ENCODE measurements at places on chromosomes 11 and 22.

DNA sequence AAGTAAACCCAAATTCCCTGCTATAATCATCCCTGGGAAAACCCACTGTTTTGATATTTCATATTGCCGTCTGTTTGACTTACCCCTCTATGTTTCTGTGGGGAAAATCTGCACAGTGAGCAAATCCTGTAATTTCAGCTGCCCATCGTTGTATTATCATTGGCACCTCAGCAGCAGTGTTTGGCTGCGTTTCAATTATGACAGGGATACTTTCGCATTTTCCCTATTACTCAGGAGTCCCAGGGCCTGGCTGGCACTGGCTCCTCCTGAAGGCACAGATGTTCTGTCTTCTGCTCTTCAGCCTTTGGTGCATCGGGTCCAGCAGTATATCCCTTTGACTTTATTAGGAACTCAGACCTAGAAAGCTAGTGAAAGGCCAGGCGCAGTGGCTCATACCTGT is 12.2 kb upstream of the MMP12 start:
- no peak for DNase-seq

GRCh38 chr11:12721816-12722604 is 47.8 kb downstream of the TEAD1 start:
- DNase-seq = no peak

DNA sequence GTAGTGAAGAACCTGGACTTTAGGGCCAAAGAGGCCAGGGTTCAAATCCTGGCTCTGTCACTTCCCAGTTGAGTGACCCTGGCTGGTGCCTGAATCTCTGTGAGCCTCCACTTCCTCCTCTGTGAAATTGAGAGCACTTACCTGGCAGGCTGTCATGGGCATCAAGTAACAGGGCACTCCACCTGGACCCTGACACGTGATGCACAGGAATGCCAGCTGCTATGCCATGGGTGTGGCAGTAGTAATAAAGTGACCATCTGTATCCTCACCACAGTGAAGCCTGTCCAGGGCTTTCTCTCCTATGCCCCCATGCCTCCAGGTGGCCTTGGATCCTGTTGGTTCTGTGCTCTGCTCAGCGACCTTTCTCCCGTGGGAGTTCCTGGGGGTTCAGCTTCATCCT is 29.8 kb upstream of the PPP6R3 start:
- peak; percentile 63 for DNase-seq

DNA sequence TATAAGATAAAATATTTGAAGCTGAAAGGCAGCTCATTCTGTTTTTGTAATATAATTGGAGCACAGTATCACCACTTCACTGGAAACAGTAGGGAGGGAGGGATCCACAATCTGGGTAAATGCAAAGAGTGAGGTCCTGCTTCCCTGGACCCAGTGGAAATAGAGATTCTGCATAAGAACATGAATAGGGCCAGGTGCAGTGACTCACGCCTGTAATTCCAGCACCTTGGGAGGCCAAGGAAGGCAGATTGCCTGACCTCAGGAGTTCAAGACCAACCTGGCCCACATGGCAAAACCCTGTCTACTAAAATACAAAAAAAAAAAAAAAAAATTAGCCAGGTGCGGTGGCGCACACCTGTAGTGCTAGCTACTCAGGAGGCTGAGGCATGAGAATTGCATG is 143.7 kb downstream of the DBX1 start:
- no peak for DNase-seq

DNA sequence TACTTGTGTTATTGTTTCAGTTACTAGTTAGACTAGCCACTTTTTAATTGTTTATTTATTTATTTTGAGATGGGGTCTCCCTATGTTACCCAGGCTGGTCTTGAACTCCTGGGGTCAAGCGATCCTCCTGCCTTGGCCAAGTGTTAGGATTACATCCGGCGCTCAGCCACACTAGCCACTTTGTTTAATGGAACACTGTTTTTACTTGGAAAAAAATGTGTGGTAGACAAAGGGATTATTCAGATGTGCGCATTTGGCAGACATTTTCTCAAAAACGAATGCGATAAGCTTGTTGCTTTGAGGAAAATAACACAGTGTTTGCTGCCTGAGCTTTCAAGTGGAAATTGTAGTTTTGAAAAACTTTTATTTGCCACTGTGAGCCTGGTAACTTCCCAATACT is 51.0 kb downstream of the CTNND1 start:
- no peak for DNase-seq

GRCh38 chr22:35620624-35621251 is 3.6 kb upstream of the MB start:
- peak; percentile 80 for DNase-seq

DNA sequence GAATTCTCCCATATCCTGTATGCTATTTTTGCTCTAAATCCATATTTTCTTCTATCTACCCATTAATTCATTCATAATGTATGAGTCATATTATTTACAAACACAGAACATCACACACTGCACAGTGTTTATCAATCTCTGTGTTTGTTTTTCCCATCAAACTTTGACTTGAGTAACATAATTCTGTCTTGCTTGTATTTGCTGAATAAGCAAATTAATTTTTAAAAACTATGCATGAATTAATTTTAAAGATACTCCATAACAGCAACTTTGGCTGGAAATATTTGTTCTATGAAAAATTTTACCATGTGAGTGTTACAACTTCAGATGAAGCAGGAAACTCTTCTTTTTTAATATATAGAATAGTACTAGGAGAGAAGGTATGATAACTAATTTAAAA is 275.6 kb downstream of the GRM5 start:
- DNase-seq = no peak

GRCh38 chr11:88454881-88455280 is 117.3 kb upstream of the CTSC start:
- no peak for DNase-seq

DNA sequence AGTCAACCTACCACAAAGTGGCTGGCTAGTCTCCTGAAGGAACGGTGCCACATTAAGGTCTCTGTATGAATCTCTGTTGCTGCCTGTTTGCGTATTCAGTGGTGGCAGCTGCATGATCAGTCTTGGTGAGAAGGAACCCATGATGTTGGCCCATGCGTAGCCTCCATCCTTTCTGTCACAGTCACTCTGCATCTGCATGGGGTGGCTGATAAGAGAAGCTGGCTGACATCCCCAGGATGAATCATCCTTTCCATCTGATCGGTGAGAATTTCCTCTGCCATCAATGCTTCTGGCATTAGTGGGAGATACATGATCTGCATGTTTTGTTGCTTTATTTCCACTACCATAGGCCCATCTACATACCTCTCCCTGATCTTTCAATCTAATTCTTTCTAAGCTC is 199.0 kb upstream of the NECTIN1 start:
- DNase-seq = no peak

DNA sequence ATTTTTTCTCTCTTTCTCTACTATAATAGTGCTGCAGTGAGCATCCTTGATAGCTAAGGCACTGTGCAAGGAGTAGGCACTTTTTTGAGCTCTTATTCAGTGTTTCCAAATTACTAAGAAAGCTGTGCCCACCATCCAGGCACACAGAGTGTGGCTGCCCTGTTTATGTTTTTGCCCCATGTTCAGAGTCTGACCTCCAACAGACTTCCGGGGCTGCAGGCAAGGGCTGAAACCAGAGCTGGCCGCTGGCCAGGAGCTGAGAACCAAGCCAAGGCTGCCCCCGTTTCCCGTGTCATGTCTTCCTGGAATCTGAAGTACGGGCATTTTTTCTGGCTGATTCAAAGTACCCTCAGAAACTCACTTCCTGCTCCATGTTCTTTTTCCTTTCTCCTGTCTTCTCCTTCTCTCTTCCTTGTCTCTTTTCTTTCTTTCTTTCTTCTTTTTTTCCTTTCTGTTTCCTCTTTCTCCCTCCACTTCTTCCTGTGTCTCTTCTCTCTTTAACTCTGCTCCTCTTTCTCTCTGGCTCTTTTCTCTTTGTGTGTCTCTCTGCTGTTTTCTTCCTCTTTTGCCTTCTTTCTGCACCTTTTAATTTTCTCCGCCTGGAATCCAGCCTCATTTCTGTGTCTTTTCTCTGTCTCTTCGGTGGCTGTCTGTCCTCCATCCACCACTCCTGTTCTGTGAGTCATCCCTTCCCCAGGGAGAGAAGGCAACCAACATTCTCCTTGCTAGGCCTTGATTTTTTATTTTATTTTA is 17.0 kb upstream of the KCTD14 start:
- peak; percentile 40 for DNase-seq

DNA sequence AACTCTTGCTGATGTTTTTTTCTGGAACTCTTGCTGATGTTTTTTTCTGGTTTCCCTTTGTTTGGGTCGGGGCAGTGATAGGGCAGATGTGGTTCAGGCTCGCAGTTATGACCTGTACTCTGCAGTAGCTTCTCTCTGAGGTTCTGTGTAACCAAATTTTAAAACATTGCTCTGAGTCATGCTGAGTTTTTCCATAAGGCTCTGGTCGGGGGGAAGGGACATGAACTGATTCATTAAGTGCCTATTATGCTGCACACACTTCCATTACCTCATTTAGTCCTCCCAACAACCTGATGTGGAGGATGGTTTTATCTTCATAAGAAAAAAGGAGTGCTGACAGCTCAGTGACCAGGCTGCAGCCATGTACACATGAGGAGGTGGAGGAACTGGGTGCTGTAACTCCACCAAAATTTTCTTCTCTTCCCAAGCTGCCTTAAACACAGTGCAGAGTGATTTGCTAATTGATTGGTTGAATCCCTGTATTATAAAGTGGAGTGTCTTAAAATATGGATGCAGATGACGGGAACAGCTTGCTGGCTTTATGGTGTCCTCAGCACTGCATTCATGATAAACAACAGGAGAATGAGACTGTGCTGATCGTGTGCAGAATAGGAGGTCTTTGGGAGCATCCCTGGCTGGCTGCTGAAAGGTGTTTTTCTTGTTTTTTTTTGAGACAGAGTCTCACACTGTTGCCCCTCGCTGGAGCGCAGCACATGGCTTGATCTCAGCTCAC is 19.1 kb downstream of the TNRC6B start:
- DNase-seq = no peak

DNA sequence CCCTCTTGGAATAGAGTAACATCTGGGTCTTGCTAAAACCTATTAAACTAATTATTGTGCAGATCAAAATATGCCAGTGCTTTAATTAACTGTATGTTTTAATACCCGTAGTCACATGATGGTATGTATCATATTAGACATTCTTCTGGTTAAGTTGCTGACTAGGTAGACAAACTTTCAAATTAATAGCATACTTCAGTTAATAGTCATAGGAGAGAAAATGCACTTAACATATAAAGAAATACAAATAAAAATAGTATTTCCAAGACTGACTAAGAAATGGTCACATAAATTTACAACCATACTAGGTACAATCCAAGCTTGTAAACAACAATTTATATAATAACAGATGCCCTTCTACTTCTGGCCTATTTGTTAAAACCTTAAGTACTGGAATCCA is 7.6 kb upstream of the EXPH5 start:
- no peak for DNase-seq
